ENCODE measurements at places on chromosomes 3 and 15.
A peak's percentile ranks its signal among the peaks of the same experiment; 100 is the strongest.

GRCh38 chr3:12400616-12401194 is 83.6 kb upstream of the TSEN2 start:
- no peak for DNase-seq

DNA sequence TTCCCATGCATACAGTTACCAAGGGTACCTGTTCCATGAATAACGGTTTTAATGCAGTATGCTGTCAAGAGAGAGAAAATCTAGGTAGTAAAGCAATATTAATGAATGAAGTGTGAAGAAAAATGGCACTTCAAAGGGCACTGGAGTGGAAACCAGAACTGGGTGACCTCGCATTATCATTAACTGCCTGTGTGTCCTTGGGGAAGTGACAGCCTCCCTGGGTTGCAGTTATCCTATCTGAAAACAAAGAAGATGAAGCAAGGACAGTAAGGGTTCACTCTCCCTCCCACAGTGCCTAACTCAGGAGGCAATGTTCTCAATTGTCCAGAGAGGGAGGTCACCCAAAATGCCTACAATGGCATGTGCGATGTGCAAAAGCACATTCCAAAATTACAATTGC is 15.1 kb downstream of the MTHFS start:
- DNase-seq, result no peak

- DNase-seq, result no peak
Measured at GRCh38 chr3:115671761-115672455, 48.6 kb downstream of the GAP43 start.

DNA sequence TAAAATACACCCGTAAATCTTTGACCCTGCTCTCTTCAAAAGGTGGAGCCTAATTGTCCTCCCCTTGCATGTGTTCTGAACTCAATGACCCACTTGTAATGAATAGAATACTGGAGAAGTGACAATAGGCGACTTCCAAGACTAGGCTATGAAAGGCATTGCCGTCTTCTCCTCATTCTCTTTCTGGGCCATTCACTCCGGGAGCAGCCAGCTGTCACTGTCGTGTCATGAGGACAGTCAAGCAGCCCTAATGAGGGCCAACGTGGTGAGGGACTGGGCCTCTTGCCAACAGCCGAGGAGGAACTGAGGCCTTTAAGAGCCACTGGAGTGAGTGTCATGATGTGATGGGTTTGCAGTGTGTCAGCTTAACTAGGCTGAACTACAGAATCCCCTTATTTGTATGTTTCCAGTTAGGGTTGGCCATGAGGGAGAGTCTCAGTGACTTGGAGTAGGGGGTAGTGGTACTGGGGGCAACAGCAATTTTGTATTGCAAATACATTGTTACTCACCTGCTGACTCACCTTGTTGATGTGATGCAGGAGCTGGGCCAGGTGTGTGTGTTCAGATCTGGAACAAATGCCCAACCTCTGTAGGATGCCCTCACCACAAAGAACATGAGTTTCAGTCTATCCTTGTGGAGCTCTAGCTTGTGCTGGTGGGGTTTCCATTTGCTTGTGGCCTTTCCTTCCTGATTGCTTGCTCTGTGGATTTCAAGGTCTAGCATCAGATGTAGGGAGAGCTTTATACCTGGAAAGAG is 188.5 kb upstream of the PROK2 start:
- peak; percentile 12 for DNase-seq

GRCh38 chr15:78992416-78993256 is 47.8 kb upstream of the CTSH start:
- no peak for DNase-seq

- DNase-seq, result no peak
Measured at GRCh38 chr3:20305647-20306046, 119.6 kb upstream of the SGO1 start.

- DNase-seq, result no peak
Measured at GRCh38 chr15:56344336-56344735, 20.9 kb upstream of the TEX9 start.

DNA sequence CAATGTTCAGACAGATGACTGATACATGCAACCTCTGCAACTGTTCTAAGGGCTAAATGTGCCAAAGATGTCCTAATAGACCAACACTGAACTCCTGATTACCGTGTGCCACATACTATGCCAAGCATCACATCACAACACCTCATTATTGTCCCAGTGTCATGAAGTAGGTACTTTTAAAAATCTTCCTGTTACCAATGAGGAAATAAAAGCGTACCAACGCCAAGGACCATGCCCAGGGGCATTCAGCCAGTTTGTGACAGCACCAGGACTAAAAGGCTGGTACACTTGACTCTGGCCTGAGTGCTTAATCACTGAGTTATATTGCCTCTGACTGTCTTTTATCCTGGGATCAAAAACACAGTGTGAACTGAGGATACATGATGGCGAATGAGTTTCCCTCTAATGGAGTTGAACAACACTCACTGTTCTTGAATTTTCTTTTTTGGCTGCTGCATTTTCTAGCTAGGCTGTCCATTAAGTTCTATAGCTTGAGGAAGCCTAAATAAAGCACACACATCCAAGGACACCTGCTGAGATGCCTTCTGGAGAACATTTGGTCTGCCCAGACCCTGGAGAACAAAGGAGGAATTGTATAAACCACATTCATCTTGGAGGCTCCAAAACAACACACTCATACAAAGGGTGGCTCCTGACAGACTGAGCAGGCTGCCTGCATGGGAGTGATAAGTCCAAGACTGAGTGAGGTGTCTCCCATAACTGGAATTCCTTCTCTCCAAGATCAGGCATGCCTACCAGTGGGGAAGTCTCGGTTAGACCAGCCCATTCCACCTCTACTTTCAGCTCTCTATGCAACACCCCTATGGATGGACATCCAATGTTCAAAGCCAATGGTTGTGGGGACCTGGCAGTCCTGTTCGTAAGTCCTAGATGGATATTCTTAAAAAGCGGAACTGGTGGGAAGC is 126.7 kb upstream of the PRICKLE2 start:
- no peak for DNase-seq
